ENCODE measurements at places on chromosomes 7 and 10.

DNA sequence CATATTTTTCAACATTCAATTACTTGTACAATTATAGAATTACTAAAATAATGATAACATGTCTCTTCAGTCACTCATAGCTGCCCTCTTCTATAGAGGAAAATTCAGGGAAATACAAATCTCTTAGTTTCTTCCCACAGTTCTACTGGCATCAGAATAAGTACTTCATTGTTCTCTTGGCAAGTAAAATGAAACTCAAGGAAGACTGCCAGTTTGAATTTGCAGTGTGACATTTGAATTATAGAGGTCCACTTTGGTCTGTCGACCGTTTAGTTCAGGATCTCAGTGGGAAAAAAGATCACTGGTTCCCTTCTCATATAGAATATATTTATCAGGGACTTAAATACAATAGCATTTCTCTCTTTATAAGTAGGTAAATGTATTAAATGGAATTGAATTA lies 114.5 kb downstream of the PON1 start:
- no peak for DNase-seq

- no peak for DNase-seq
Observed at GRCh38 chr7:25857376-25858067, 294.5 kb upstream of the NFE2L3 start.

- no peak for DNase-seq
Observed at GRCh38 chr7:5225616-5226290, 35.7 kb downstream of the WIPI2 start.

DNA sequence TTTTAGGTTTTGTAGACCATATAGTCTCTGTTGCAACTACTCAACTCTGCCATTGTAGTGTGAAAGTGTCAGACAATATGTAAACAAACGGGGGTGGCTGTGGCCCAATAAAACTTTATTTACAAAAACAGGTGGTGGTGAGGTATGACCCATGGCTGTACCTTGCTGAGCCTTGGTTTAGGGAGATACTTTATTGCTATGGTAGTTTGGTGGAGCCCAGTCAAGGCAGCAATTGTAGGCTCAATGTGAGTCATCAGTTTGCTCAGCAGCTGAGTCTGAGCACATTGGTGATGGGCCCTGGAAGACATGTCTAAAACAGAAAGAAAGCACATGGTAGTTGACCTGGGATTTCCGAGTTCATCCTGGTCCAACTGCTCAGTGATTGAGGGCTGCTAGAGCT lies 242.5 kb downstream of the REEP3 start:
- DNase-seq = no peak

DNA sequence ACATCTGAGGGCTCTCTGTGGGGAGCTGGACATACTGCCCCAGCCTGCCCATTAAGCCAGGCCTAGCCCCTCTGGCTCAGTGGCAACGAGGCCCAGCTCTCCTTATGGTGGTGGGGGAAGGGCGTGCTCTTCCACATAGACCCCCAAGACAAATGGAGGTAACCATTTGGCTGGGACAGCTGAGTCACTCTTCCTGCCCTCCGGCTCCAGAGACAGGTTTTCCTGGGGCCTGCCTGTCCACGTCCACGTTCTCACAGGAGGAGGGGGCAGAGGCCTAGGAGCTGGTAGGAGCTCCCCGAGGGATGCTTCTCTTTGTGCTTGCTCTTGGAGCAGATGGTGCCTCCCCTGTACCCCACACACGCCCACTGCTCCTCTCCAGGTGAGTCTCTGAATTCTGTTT lies 33.5 kb downstream of the TSPAN15 start:
- DNase-seq = no peak

Data from activated CD4-positive, alpha-beta T cell treated with anti-CD3 and anti-CD28 coated beads, Interleukin-2, amount 50 U/mL, for 24 hours (primary cell).